Activated gamma-delta T cell treated with anti-CD3 and anti-CD28 coated beads, Interleukin-2, amount 50 U/mL, for 16 hours (primary cell): ENCODE measurements at places on chromosomes 13 and 19.

GRCh38 chr19:46860846-46861690, at the start of gene ARHGAP35:
Gene ARHGAP35 (plus strand): TSS chr19:46860997. CDS start chr19:46918676, 57,679 bp downstream.
- no peak for DNase-seq

- no peak for DNase-seq
Measured at GRCh38 chr19:57192993-57193392, 1.7 kb downstream of the ZNF264 start.

- no peak for DNase-seq
Measured at GRCh38 chr13:25657157-25657556, 285.4 kb downstream of the ATP8A2 start.

DNA sequence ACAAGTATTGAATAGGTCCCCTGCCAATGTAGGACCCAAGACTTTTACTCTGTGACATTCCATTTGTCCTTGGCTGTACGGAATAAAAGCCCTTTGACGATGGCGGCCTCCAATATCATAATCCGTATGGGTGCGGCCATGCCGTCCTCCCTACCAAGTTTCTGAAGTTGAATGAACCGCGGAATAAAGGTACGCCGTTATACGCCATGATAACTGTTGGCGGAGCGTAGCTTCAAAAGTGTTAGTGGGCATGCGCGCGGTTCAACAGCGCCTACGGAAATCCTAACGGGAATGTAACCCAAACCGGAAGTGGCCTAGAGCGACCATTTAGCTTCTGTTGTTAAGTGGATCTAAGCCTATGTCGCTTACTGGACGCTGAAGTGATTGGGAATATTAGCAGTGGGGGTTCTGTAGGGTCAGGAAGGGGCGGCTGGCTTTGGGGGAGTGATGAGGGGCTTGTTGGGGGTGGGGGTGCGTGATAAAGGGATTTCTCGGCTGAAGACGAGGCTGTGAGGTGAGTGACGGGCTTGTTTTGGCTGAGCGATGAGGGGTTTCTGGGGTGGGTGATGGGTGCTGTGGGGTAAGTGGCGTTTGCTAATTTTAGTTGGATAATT, at the start of gene ZNF175:
Gene ZNF175, plus strand, starts transcription at position 322 of the 614 bp plus-strand sequence. CDS start 2,047 bp downstream, outside the sequence.
- peak; percentile 78 for DNase-seq

- no peak for DNase-seq
Measured at GRCh38 chr13:93249364-93250306, 23.0 kb downstream of the GPC6 start.

DNA sequence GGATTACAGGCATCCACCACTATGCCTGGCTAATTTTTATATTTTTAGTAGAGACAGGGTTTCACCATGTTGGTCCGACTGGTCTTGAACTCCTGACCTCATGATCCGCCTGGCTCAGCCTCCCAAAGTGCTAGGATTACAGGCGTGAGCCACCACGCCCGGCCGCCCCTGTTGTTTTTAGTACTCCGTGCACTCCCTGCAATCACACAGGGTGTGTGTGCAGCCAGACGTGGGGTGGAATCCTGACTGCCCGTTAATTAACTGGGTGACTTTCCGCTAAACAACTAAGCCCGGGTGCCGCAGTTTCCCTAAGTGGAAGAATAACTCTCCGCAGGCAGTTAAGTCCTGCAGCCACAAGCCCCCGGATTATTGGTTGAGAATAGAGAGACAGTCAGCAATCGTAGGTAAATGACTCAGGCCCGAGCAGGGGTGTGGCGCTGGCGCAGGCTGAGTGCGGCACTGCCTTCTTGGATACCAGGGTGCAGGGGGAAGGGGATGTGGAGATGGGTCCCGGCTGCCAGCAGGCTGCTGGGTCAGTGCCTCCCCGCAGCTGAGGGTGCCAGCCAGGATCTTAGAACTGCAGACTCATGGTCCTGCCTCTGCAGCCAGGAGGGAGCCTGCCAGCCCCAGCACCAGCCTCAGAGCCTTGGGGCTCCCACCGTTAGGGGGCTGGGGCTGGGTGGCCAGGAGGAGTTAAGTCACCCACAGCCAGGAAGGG, 6.1 kb upstream of the FXYD3 start:
- DNase-seq: no peak

- no peak for DNase-seq
Measured at GRCh38 chr19:38773469-38774177, at the start of gene LGALS7. Gene LGALS7 (minus strand): TSS chr19:38773517. CDS start chr19:38773492, 25 bp downstream.

DNA sequence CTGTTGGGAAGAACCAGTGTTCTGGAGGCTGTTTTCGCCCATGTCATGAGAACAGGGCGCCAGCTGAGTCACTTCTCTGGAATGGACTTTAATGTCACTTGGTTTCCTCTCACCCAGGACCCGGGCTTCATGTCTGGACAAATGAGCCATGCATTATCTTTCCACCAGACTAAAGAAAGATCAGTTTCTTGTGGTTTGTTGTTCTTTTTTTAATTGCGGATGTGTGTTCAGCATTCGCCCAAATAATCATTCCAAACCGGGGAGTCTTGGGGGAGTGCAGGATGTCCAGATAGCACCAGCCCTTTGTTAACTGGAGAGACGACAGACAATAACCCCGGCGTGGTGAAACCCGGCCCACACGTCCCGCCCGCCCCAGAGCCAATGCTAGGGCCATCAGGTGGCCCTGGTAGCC, 102.5 kb downstream of the COL4A2 start:
- no peak for DNase-seq

DNA sequence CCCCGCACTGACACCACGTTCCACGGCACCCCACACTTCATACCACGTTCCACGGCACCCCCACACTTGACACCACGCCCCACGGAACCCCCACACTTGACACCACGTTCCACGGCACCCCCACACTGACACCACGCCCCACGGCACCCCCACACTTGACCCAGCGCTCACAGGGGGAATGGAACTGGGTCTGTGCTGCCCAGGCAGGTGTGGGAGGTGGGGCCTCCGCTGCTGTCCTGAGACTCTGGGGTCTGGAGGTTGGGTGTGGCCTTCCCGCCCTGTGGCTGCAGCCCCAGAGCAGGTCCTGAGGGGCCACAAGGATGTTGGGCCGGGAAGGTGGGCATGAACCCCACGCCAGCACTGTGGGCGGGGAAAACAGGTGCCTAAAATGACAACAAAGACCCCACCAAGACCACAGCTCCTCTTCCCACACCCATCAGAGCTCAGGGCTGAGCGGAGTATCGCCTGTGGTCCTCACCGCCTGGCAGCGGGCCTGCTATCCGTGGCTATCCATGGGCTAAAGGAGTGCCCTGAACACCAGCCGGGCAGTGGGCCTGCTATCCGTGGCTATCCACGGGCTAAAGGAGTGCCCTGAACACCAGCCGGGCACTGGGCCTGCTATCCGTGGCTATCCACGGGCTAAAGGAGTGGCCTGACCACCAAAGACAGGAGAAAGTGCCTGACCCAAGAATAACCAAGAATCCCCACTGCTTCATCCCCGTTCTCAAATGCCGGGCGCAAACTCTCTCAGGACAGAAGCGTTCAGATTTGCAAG, 59.9 kb upstream of the C13orf46 start:
- DNase-seq: no peak

GRCh38 chr19:47146920-47147319, 16.3 kb downstream of the SAE1 start:
- DNase-seq: no peak
